CD4-positive, alpha-beta memory T cell (primary cell): ENCODE measurements at places on chromosomes 1 and 21. TPM values are rescaled to one million over a fixed set of nuclear protein-coding genes. Genes with fewer than 3 reads are reported as not detected.

BGLAP gene
- total RNA-seq = 7.2 TPM

GRCh38 chr1:39098546-39099250 is 72.5 kb downstream of the NDUFS5 start:
- peak; percentile 75 for DNase-seq

CELF3 gene
- not detected for total RNA-seq

DNA sequence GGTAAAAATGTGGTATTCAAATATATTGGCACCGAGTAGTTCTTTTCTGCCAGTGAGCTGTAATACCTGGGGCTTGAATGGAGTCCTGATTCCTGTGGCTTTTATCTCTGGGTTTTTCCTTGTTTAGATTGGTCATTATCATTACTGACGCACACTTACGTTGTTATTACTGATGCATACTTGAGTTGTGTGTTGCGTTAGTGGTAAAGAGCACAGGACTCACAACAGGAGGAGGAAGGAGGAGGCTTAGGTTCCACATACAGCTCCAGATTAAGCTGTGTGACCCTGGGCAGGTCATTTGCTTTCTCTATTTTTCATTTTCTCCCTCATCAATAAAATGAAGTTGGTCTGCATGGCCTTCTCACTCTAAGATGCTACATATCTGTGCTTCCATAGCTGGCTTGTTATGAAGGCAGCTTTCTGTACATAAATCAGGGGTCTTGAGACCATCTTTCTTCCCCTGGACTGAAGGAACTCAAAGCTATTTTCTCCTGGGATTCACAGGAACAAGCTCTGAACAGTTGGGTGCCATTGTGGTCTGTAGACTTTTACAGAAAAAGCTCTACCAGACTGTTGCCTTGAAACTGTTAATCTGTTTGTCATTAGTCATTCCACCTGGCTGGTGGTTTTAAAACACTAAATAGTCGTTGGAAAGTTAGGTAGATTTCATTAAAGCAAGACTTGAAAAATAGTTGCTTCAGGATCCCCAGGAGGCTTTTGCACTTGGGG is 5.6 kb downstream of the ARID1A start:
- no peak for DNase-seq

CLIC6 gene
- total RNA-seq = 0.67 TPM
